ENCODE measurements at places on chromosomes 11 and 22.

DNA sequence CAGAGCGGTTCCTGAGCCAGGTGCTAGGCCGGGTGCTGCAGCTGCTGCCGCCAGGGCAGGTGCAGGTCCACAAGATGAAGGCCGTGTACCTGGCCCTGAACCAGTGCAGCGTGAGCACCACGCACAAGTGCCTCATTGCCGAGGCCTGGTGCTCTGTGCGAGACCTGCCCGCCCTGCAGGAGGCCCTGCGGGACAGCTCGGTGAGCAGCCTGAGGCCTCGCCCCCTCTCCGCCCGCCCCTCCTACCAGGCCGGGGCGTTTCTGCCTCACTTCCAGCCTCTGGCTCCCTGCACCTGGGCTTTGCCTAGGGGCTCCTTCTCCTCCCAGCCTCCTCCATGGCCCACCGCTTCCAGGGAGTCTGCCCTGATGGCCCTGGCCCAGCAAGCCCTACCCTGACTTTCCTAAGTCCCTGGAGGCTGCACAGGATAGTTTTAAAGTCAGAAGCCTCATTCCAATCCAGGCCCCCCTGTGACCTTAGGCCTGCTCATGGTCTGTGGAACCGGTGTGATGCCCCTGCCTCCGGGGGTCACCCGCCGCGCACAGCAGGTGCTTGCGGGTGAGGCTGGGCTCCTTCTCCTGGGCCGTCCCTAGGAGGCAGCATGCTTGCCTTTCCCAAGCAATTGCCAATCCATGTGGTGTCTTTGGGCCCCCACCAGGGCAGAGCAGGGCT lies 5.5 kb downstream of the TCIRG1 start:
- DNase-seq: no peak

DNA sequence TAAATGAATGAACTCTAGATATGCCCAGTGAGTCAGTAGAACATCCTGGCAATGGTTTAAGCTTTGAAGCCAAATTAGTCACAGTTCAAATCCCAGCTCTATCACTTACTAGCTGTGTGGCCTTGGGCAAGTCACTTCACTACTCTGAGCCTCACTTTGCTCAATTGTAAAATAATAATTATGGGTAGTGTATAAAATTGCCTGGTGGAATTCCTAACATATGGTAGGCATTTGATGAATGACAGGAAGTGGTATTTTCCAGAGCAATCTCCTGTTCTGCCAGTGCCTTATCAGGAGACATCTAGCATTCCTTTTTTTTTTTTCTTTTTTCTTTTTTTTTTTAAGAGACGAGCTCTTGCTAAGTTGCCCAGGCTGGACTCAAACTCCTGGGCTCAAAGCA lies 13.0 kb downstream of the SCN4B start:
- DNase-seq: no peak

- DNase-seq: peak; percentile 71
Measured at GRCh38 chr11:118911880-118912741, 13.6 kb downstream of the BCL9L start.

GRCh38 chr11:65611028-65611757 lies 2.8 kb downstream of the MAP3K11 start:
- peak; percentile 5 for DNase-seq

DNA sequence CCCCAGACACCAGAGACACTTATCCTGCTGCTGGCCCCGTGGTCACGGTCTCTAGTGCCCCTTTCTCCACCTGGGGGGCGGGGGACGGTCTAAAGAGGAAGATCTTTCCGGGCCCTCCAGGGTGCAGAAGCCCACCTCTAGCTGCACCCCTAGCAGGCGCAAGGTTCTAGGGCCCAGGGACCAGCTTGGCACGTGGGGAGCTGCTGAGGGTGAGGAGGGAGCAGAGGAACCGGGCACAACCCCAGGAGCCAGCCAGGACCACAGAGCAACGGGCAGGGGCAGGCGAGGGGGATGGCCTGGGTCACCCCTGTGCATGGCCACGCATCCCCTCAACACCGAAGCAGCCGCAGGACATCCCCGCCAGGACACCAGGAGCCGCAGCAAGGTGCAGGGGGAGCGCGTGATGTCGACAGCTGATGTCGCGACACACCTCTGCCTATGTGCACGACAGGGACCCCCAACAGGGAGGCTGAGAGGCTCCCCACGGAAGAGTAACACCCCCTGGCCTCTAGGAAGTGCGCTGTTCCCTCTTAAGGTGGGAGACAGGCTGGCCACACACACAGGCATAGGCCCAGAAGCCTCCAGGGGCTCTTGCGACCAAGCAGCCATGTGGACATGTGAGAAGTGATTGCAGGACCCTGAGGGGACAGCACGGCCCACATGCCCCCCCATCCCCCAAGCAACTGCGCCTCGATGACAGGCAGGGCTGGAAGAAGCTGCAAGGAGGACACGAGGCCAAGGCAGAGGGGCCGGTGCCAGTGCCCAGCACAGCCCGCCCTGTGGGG lies 5.1 kb downstream of the LRFN4 start:
- no peak for DNase-seq

- DNase-seq: no peak
Measured at GRCh38 chr11:119860561-119861094, 131.6 kb upstream of the NECTIN1 start.

GRCh38 chr11:95531116-95531515 lies 258.5 kb downstream of the FAM76B start:
- no peak for DNase-seq

DNA sequence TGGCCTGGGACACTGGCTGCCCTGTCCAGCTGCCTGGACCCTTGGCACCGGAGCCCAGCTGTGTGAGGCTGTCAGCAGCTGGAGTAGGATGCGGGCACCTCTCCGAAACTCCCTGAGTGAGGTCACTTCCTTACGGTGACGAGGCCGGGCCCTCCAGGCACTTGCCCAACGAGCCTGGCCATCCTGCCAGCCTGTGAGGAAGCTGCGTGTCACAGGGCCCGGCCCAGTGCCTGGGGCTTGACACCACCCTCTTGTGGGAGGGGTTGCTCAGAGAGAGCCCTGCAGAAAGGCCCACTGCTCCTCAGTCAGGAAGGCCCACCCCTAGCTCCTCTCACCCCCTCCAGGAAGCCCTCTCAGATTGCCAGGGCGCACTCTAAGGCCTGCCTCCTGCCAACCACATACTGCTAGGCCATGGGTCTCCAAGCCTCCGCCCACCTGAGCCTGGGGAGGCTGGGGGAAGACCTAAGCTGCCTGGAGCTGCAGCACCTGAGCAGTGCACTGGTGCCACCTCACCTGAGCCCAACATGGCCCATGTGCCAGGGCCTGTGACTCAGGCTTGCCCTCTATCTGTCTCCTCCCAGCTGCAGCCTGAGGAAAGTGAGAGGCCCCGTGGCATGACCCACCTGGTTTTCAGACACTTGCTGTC lies 4.3 kb upstream of the PHLDA2 start:
- DNase-seq: no peak

- no peak for DNase-seq
Measured at GRCh38 chr11:124745270-124745834, 5.6 kb downstream of the NRGN start.

DNA sequence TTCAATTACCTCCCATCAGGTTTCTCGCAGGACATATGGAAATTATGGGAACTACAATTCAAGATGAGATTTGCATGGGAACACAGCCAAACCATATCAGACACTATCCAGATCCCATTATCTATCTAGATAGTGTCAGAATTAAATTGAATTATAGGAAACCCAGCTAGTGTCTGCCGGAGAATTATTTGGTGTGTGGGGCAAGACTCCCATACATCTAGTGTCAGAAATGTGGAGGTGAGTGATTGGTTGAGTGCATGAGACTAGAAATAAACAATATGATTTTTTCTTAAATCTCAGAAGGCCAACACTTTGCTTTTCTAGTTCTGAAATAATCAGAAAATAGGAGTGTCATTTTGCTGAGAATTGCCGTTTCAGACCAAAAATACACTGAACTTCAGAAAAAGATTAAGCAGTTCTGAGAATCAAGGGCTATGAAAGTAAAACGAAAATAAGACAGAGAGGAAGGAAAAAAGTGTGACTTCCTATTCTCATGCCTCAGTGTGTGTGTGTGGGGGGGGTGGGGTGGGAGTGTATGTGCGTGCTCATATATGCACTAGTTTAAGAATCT lies 21.3 kb downstream of the CASP12 start:
- DNase-seq: no peak

DNA sequence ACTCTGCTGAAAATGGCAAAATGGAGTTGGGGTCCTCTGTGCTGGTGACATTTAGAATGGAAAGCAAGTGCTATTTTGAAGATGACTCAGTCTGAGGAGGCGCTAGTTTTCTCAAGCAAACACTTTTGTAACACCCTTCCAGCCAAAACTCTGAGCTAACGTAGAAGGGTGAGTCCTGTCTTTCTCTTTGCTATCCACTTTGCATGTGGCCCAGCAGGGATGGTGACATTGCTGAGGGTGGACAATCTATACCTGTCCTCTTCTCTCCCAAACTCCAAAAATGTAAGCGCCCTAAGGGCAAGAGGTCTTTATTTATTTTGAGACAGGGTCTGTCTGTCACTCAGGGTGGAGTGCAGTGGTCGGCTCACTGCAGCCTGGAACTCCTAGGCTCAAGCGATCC lies 3.6 kb upstream of the KAT5 start:
- no peak for DNase-seq

DNA sequence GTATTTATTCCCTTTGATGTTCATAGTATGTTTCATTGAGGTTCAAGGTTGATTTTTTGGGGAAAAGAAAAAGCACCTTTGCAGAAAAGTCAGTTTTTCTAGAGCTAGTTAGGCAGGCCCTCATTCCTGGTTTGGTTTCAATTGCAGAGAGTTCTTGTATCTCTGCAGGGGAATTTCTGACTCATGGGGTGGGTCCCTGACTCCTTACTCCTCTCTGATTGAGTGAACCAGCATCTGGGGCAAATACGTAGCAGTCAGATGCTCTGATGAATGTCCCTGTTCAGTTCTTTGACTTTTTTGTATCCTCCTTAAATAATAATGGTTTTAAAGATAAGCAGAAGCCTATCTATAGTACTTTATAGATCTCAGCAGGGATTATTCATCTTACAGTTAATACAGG lies 7.7 kb upstream of the NCR3LG1 start:
- DNase-seq: no peak

DNA sequence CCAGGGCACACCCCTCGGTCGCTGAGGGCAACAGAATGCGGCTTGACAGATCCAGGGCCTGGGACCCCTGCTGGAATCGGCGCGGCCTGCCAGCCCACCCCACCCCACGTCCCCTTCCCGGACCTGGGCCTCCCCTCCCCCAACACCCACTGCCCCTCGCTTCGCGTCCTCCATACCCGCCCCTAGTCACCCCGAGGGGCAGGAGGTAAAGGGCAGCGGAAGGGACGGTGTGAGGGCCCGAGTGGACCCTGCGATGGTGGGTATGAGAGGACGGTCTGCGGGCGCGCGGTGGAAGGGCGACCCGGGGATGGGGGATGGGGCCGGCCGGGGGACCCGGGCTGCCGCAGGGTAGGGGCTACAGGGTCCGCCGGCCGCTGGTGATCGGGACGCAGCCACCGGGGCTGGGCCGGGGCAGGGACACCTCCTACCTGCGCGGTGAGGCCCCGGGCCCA lies 311 bp downstream of the APBB1 start:
- no peak for DNase-seq

DNA sequence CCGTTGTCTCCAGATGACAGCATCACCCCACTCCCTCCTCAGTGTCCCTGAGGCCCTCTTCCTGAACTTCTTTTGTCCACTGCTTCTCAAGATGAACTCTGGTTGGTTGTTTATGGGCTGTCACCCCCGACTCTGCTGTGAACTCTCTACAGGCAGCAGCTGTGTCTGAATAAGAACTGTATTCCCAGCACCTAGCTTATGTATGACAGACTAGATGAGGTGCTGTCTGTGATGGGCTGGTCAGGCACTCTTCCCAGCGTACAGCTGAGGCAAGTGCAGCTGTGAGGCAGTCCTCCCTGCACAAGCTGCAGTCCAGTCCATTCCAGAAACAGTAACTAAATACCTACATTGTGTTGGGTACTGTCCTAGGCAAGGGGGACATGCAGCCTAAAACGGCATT lies 111.4 kb upstream of the PITPNB start:
- no peak for DNase-seq

DNA sequence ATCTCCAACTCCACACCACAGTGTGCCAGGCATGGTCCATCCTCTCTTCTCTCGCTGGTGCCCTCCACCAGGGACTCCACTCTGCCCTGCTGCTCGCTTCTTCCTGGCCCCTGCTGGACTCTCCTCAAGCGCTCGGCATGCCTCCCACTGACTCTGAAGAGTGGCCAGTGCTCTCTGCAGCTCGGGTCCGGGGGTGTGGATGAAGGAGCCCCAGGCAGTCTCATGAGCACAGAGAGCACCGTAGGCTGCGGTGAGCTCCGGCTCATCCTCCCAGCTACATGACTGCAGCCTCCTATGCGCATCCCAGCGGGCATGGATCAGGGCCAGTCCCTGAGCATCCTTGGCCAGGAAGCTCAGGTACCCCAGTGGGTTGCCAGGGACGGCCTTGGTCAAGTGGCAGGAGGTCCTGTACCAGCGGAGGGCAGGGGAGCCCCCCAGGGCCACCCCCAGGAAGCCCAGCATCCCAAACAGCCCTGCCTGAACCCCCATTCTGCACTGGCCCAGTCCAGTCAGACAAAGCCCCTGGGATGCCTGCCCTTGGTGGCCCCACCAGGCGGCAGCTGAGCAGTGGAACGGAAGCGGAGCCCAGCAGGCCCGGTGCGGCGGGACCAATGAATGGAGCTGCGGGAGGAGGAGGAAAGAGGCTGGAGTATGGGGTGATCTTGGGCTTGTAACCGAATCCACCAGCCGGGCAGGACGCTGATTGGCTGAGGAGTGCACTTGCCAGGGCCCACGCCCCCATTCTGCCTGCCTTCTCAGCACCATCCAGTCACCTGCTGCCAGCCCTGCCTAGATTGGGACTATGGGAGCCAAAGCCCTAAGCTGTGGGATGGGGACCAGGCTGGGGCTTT lies at the start of gene PLA2G3:
TSS of gene PLA2G3 (minus strand) at position 643 of the 851 bp plus-strand sequence. CDS start at position 489, 154 bp downstream.
- no peak for DNase-seq

GRCh38 chr11:352456-353031 lies 16.8 kb upstream of the B4GALNT4 start:
- no peak for DNase-seq

- no peak for DNase-seq
Measured at GRCh38 chr11:86511086-86511551, 136.4 kb downstream of the CCDC81 start.

GRCh38 chr11:126830216-126830806 lies 170.3 kb downstream of the KIRREL3 start:
- no peak for DNase-seq

- no peak for DNase-seq
Measured at GRCh38 chr22:49317369-49317768, 510.3 kb downstream of the BRD1 start.

DNA sequence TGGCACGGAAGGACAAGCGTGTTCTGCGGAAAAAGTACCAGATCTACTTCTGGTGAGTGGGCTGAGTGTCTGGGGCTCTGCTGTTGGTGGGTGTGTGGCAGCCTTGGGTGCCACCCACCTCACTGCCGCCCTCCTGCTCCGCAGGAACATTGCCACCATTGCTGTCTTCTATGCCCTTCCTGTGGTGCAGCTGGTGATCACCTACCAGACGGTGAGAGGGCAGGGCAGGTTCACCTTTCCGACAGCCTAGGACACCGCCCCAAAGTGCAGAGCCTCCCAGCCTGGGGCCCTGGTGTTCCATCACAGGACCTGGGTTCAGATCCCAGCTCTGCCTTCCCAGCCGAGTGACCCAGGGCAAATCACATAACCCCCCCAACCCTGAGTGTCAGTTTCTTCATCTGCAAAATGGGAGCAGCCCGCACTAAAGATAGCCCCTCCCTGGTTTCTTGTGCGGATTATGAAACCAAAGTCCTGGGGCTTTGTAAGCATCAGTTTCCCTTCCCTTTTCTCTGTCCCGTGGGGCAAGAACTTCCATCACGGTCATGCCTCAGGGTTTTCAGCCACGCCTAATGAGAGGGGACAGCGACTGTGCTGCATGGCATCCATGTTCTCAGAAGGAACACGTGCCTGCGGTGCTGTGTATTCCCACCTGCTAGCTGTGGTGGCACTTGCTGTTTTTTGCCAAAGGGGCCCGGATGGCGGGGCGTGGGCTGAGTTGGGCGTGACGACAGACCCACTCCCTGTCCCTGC lies 9.8 kb upstream of the TAGLN start:
- no peak for DNase-seq

Measured in CD4-positive, alpha-beta T cell (primary cell).